Melanocyte of skin (primary cell): ENCODE measurements at places on chromosomes 13 and 19. TPM values are rescaled to one million over a fixed set of nuclear protein-coding genes. Genes with fewer than 3 reads are reported as not detected.

Gene ZNF701
- 12.3 and 14.5 TPM in 2 replicates for total RNA-seq

Gene TPRX2
- total RNA-seq: not detected in 2 replicates

Gene ZNF44
- 4.2 and 6.7 TPM in 2 replicates for total RNA-seq

Gene MPND
- total RNA-seq: 7.6 and 8.3 TPM in 2 replicates

Gene VMAC
- total RNA-seq: 3.0 and 4.3 TPM in 2 replicates

Gene EHD2
- total RNA-seq: 14.5 and 25.8 TPM in 2 replicates

Gene FCAR
- not detected in 2 replicates for total RNA-seq

Gene DIAPH3
- 21.0 and 21.6 TPM in 2 replicates for total RNA-seq

Gene TMC4
- 0.15 TPM in 1 of 2 replicates, not detected in the other for total RNA-seq

Gene FLT1
- total RNA-seq: 0.15 TPM in 1 of 2 replicates, not detected in the other

Gene ATP12A
- total RNA-seq: under 0.01 and 0.36 TPM in 2 replicates

Gene FBXO27
- total RNA-seq: 4.0 and 8.0 TPM in 2 replicates

Gene CYP2A6
- not detected in 2 replicates for total RNA-seq

Gene FOXA3
- total RNA-seq: not detected in 2 replicates

Gene MYH14
- total RNA-seq: 5.5 and 9.1 TPM in 2 replicates

Gene ZNF737
- total RNA-seq: 6.7 and 12.0 TPM in 2 replicates

Gene USHBP1
- total RNA-seq: not detected in 2 replicates

Gene PRSS57
- total RNA-seq: 0.15 TPM in 1 of 2 replicates, not detected in the other

Gene C19orf38
- under 0.01 and 0.69 TPM in 2 replicates for total RNA-seq

Gene OR7G1
- total RNA-seq: not detected in 2 replicates

Gene FUT3
- total RNA-seq: not detected in 2 replicates

Gene ZNF550
- 5.8 and 6.5 TPM in 2 replicates for total RNA-seq

Gene ADGRE3
- total RNA-seq: not detected in 2 replicates

Gene GZMM
- total RNA-seq: not detected in 2 replicates

Gene GRAMD1A
- total RNA-seq: 27.6 and 33.3 TPM in 2 replicates

Gene SELENOW
- total RNA-seq: 130 and 325 TPM in 2 replicates

Gene KCNJ14
- 0.33 and 0.46 TPM in 2 replicates for total RNA-seq

Gene APOE
- 191 and 262 TPM in 2 replicates for total RNA-seq

Gene ANKRD24
- total RNA-seq: under 0.01 and 0.34 TPM in 2 replicates

Gene TIMM50
- 115 and 134 TPM in 2 replicates for total RNA-seq

Gene DPY19L3
- total RNA-seq: 29.6 and 69.8 TPM in 2 replicates

Gene TSPAN16
- not detected in 2 replicates for total RNA-seq

Gene NEK5
- total RNA-seq: 0.34 and 0.36 TPM in 2 replicates

Gene CCDC9
- 2.1 and 3.6 TPM in 2 replicates for total RNA-seq

Gene ANKRD10
- 71.9 and 140 TPM in 2 replicates for total RNA-seq

Gene NTN5
- total RNA-seq: under 0.01 and 0.69 TPM in 2 replicates

Gene AKAP8
- 18.6 and 18.9 TPM in 2 replicates for total RNA-seq

Gene COL4A1
- 31.0 and 82.5 TPM in 2 replicates for total RNA-seq

Gene POSTN
- total RNA-seq: 0.46 TPM in 1 of 2 replicates, not detected in the other

Gene APOC1
- 5.1 and 6.7 TPM in 2 replicates for total RNA-seq

Gene FSD1
- 1.7 and 2.8 TPM in 2 replicates for total RNA-seq

Gene TGFB1
- 0.34 and 1.1 TPM in 2 replicates for total RNA-seq

Gene ARMC6
- total RNA-seq: 29.3 and 35.6 TPM in 2 replicates

Gene ZNF101
- total RNA-seq: 7.9 and 8.7 TPM in 2 replicates

Gene ATP8B3
- total RNA-seq: 1.7 and 2.2 TPM in 2 replicates

Gene DNASE2
- total RNA-seq: 41.1 and 42.3 TPM in 2 replicates

Gene DNAAF3
- total RNA-seq: 1.5 and 2.1 TPM in 2 replicates

Gene C1QTNF9B
- total RNA-seq: not detected in 2 replicates

Gene STOML3
- under 0.01 TPM in 1 of 2 replicates, not detected in the other for total RNA-seq
